Suppressor macrophage treated with lipopolysaccharide for 4 hours (primary cell): ENCODE measurements at places on chromosomes 12 and 14.

DNA sequence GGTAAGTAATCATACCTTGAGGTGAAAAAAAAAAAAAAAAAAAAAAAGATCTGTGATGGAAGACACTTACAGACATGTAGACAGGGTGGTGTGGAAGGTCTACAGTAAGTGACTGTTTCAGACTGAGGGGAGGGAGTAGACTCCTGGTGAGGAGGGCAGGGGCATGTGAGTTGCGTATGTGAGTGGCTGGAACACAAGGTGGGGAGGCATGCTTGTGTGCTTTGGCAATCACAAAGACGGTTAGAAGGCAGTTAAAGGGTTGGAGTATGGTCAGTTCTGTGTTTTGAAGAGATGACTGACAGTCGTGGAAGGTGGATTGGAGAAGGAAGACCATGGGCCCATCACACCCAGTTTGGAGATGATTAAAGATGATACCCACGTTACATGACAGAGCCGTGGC, 65.2 kb downstream of the ETV6 start:
- no peak for DNase-seq

DNA sequence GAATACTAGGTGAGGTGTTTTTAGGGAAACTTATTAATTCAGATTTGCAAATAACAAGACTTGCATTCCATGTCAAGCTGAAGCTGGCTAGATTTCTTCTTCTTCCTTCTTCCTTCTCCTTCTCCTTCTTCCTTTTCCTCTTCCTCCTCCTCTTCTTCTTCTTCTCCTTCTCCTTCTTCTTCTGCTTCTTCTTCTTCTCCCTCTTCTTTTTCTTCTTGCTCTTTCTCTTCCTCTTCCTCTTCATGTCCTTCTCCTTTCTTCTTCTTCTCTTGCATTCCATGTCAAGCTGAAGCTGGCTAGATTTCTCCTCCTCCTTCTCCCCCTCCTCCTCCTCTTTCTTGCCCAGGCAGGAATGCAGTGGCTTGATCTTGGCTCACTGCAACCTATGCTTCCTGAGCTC, 297.8 kb downstream of the PRKD1 start:
- DNase-seq: no peak

- no peak for DNase-seq
These were observed 15.5 kb downstream of the CCDC63 start for GRCh38 chr12:110862329-110862728.

GRCh38 chr14:92372230-92372629, 49.3 kb downstream of the SLC24A4 start:
- DNase-seq: no peak
